ENCODE measurements at places on chromosomes 12 and 14.

DNA sequence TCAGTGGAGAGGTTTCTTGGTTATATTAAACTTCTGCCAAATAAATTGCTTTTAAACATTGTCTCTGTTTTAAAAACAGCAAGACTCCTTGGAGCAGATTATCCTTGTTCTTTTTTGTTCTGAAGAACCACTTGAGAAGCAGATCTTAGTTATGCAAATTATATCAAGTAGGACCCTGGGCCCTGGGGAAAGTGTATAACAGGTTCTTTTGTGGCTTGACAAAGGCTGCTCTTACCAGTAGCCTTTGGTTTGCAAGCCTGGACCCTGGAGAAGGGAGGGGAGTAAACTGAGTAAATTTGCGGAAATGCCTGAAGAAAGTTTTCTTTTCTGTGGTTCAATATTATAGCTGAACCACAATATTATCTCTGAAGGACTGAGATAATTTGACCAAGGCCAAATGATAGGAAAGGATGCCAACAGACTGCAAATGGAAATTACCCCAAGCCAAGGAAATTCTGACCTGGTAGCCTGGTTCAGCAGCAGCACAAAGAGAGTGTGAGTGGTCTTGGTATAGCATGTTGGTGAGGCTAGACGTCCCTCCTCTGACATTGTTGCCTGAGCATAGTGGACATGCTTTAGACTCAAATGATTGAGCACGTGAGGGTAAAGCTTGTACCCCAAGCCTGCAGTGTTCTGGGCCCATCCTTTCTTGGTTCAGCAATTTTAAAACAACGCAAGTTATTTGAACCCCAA is 30.4 kb upstream of the SIX1 start:
- DNase-seq = no peak

GRCh38 chr12:11756523-11756922 is 107.0 kb downstream of the ETV6 start:
- no peak for DNase-seq

GRCh38 chr12:85559536-85559935 is 276.7 kb downstream of the RASSF9 start:
- no peak for DNase-seq

DNA sequence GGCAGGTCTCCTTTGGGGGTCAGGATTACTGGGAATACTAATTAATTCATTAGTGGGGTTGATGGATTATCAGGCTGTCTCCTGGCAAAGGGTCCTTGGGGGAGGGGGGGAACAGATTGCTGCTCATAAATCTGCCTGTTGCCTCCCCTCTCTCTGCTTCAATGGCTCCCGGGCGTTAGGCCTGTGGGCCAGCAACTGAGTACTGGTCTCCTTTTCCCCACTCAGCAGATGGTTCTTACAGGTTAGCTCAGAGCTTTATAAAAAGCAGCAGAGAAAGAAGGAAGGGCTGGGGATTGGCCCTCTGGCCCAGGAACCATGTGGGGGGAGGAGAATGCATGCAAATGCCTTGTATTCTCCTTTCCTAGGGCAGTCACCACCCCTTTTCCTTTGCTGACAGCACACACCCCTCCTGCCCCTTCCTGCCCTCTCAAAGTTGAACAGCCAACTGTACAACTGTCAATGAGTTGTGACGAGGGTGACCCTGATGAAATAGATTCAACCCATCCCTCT is 2.3 kb upstream of the NEUROD4 start:
- no peak for DNase-seq

DNA sequence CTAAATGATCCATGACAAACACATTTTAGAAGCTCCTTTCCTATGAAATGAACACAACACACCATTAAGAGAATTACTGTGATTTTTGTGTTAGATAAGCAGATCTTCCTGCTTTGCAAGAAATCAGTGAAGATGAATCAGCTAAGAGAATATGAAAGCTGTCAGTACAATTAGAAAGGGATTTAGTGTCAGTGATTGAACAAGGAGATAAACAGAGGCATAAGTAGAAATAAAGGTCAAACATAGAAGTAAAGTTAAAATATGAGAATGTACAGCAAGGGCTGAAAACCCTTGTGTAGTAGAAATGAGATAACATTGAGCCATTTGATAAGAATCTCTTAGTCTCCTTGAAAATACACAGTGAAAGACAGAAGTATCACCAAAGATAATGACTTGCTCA is 21.4 kb upstream of the SLC16A7 start:
- DNase-seq = no peak

DNA sequence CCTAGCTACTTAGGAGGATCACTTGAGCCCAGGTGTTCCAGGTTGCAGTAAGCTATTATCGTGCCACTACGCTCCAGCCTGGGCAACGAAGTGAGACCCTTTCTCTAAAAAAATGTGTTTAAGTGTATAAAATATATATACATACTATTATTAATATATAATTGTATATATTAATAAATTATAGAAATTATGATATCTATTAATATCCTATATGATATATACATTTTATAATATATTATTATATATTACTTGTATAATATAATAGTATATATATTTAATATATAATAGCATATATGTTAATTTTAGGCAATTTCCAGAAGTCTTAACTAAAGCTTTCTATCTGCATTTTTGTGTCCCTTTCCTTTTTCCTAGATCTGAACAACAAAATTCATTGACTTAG is 12.3 kb downstream of the ALDH1L2 start:
- DNase-seq = no peak

DNA sequence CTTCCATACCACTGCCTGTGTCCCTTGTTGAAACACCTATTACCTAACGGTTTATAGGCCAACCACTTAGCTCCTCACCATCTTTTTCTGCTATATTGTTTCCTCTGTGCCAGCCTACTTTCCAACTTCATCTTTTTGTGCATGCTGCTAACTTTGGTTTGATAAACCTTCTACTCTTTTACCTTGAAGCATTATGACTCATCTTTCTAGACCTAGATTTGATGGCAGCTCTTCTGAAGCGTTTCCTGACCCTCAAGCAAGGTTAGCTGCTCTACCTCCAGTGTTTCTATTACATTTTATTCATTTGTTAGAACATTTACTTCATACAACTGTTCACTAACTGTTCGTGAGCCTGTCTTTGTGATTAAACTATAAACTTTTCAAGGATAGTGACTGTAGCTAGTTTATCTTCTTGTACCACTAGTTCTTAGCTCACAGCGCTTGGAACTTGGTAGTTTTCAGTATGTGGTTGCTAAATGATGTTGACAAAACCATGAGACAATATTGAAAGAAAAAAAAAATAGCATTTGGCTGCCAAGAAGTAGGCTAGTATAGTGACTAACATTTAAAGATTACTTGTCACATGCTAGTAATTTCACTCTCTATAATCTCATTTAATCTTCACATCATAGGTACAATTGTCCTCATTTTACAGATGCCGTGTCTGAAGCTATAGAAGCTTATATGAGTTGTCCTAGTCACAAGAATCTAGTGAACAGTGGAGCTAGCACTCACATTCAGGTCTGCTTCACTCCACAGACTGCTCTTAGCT is 79.5 kb downstream of the APAF1 start:
- no peak for DNase-seq

GRCh38 chr14:59117754-59118528 is 70.5 kb upstream of the DAAM1 start:
- peak; percentile 54 for DNase-seq

DNA sequence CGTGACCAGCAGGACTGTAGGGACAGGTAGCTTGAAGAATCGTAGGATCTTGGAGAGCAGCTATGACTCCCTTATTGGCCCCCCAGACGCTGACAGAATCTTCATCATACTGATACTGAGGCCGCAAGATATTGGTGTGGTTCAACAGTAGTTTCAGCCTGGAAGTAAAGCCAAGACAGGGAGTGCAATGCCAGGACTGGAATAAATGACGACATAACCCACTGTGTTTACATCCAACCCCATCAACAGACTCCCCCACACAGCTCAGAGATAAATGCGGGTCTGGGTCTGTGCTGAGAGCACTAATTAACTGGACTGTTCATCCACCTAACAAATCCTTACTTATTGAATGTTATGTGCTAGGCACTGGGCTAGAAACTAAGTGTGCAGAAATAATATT is 16.6 kb downstream of the NOXRED1 start:
- DNase-seq = no peak

DNA sequence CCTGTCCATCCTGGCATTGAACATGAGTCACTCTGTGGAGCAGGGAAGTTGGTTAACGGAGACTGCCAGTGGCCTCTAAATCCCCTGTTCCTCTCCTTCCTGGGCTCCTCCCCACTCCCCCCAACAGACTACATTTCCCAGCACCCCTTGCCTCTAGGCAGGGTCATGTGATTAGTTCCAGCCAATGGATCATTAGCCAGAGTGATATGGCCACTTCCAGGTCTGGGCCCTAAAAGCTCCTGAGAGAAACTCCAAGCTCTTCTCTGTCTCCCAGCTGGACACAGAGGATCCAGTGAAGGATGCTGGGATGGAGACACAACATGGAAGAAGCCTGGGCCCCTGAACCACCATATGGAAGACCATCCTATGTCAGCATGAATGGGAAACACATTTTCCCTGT is 54.4 kb upstream of the RFLNA start:
- no peak for DNase-seq

- peak; percentile 63 for DNase-seq
Measured at GRCh38 chr12:43812926-43813325, 6.8 kb upstream of the TWF1 start.

DNA sequence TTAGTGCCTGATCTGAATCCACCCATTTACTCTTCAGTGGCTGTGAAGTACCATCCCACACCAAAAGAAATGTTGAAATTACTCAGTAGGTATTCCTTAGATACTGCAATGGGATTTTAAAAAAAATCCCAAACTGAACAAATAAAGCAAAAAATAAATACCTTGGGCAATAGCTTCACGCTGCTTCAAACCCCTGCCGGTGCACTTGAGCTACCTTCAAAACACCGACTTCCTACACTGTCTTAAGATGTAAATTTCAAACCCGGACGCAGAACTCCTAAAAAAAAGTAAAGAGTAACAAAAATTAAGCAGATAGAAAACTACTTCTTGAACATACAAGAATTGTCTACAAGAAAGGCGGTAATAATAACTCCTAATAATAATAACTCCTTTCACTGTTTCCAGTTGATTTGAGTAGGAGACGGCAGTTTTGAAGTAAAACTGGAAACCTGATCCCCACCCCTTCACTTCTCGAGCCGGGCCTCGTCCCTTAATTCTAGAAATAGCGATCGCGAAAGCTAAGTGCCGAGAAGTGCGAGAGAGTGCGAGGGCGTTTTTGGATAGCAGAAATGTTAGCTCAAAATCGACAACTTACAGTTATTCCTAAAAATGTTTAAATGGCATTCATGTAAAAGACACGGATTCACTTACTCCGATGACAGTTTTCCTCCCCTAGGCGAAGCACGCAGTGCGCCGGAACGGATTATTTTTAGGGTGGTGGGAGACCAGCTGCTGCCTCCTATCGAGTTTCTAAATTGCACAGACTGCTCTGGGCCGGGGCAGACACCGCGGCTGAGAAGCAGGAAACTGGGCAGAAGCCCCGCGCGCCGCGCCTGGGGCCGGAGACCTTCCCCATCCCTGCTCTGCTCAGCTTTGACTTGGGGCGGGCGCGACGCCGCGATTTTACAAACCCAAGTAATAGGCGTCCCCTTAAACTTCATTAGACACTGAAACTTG is at the start of gene ABCC9:
Gene ABCC9, minus strand, starts transcription at position 878 of the 957 bp plus-strand sequence. CDS start 4,752 bp downstream, outside the sequence.
- DNase-seq = no peak

DNA sequence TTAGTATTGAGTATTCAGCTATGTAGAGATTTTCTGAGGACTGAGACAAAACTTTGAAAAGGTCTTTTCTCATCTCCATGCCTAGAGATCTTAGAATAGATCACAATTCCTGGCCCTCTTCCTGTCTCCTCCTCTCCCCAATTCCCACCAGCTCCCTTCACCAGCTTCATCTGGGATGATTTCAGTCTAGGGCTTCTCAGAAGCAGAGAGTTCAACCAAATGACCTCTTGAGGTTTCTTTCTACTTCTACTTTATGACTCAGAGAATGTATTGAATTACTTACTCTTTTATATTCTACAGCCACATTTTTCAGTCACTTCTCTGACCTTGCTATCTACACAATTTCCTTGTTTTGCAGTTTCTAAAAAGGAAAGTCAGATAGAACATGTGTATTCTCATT is 19.4 kb upstream of the SNX6 start:
- no peak for DNase-seq

DNA sequence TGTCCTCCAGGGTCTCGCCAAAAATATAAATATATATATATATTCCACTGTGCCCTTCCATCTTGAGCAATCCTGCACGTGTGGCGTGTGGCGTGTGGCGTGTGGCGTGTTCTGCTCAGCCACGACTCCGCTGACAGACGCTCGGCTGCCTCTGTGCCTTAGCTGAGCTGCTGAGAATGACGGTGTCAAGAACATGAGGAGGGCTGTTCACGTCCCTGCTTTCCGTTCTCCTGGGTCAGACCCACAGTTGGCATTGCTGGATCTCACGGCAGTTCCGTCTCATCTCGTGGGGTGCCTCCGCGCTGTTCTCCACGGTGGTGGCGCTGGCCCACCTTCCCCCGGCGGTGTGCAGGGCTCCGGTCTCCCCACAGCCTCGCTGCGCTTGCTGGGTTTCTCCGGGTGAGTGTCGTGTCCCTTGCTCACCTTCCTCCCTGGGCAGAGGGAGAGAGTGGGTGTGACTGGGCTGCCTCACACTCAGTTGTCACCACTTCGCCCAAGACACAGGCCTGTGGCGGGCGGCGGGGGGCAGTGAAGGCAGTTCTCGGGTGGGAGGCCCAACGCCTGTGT is 9.4 kb downstream of the GPR132 start:
- no peak for DNase-seq

- DNase-seq = no peak
Measured at GRCh38 chr12:90921536-90921935, 33.4 kb downstream of the CCER1 start.

DNA sequence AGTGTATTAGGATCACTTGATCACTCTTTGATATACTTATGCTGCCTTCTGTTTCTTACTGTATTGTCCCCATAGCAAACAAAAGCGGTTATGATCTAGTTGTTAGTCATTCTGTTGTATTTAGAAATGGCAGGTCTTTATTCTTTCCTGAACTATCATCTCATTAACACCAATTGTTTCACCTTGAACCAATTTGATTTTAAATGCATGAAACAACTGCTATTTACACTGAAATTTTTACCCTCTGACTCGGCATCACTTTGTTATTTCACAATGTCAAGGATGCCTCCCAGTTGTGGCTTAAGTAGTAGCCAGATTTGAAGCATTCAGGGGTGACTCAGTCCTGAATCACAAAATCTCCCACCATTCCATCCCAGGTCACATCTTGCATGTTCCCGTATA is 303.5 kb downstream of the EGLN3 start:
- peak; percentile 81 for DNase-seq

DNA sequence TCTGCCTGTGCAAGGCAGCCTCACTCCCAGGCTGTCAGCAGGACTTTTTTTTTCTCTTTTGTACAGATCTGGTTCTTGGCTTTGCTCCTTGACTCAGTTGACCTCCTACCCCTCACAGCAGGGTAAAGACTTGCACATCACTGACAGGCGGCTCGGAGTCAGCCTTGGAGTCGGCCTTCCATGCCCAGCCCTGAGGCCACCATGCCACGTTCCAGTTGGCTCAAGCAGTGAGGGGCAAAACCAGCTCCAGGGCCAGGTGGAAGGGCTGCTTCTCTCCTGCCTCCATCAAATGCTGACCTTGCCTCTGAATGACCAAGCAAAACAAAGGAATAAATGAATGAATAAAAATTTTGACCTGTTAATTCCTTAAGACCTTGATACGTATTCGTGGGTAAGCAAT is 27.6 kb downstream of the JAG2 start:
- DNase-seq = no peak

GRCh38 chr12:51028126-51028812 is 2.1 kb upstream of the SLC11A2 start:
- no peak for DNase-seq

GRCh38 chr14:36096090-36096489 is 80.4 kb downstream of the PTCSC3 start:
- DNase-seq = no peak
